ENCODE measurements at places on chromosomes 4 and X.

DNA sequence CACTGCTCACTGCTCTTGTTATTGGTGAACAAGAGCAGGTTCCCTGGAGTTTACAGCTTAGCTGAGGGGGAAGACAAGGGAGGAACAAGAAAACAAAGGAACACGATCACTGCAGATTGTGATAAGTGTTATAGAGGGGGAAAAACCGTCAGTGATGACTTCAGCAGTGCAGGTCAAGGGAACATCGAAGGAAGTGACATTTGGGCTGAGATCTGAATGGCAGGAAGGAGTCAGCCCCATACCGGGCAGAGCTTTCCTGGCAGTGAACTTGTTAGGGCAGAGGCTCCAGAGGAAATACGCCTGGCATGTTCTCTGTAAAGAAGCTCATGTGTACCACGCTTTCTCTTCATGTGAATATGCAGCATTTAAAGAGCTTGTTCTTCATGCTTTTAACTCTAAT is 78.1 kb downstream of the LDB2 start:
- DNase-seq, result no peak

GRCh38 chr4:31343061-31343460 is 622.9 kb downstream of the PCDH7 start:
- DNase-seq, result no peak

DNA sequence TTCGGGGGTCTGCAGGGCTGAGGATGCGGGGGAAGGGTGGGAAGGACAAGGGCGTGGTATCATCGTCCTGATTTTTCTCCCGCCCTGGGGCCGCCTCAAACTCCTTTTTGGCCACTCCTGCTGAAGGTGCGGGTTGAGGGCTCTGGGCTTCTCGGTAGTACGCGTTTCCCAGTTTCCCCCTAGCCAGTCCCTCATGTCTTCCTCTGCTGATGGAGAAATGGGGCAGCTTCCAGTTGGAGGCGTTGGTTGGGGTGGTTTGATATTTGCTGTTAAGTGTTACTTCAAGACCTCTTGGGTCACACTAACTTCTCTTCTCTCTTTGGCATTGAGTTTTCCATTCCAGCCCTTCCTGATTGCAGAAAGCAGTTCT is 482 bp downstream of the GSTCD start:
- no peak for DNase-seq

GRCh38 chrX:116232833-116233232 is 62.3 kb downstream of the AGTR2 start:
- DNase-seq, result no peak

- DNase-seq, result no peak
Measured at GRCh38 chr4:86855572-86855971, 6.4 kb upstream of the SLC10A6 start.

- no peak for DNase-seq
Measured at GRCh38 chr4:153154007-153154975, 50.0 kb upstream of the TRIM2 start.

- no peak for DNase-seq
Measured at GRCh38 chrX:14573161-14573560, 43.8 kb downstream of the GLRA2 start.

GRCh38 chrX:132615391-132616131 is 126.7 kb upstream of the MBNL3 start:
- DNase-seq, result no peak

GRCh38 chrX:24423960-24424359 is 41.1 kb upstream of the PDK3 start:
- DNase-seq, result no peak

GRCh38 chr4:42785817-42786216 is 106.7 kb upstream of the GRXCR1 start:
- no peak for DNase-seq

DNA sequence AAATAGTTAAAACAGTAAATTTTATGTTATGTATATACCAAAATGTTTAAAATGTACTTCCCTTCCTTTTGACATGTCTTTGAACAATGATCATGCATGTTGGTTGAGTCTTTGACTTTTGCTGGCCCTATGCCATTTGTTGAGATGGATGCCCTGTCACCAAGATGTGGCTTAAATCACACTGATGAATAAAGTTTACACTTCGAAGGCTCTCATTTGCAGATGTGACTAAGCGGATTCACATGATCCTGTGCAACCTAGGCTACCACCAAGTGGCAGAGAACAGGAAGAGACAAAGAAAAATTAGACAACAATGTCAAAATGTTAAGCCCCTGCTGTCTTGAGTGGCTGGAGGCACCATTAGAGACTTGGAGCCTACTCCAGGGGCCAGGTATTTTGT is 139.9 kb downstream of the RAB28 start:
- no peak for DNase-seq

DNA sequence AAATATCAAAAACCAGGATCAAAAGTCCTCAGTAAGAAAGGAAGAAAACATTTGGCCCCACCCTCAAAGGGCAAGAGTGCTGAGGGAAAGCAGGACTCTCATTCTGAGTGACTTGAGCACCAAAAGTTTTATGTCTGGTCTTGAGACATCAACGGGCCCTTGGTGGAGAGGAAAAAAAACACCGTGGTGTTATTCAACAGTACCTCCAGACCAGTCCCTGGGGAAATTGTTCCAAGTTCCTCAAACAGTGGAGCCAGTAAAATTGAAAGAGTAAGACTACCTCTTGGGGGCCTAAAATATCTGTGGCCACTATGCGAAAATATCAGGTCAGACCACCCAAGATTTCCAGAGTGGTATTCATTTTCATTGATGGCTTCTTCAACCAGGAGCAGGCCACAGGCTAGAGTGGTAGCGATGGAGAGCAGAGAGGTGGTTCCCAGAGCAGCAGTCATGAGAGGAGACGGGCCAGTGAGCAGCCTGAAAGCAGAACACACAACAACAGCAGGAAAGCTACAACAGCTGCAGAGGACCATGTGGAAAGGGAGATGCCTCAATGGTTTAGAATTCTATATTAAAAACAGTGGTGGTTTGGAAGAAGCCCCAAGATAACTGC is 63.7 kb upstream of the RPL34 start:
- no peak for DNase-seq

GRCh38 chr4:896630-897029 is 35.5 kb downstream of the GAK start:
- DNase-seq, result no peak

GRCh38 chrX:106007815-106008214 is 30.7 kb downstream of the SERPINA7 start:
- DNase-seq, result no peak

- no peak for DNase-seq
Measured at GRCh38 chr4:83923341-83923740, 387.4 kb downstream of the GPAT3 start.

DNA sequence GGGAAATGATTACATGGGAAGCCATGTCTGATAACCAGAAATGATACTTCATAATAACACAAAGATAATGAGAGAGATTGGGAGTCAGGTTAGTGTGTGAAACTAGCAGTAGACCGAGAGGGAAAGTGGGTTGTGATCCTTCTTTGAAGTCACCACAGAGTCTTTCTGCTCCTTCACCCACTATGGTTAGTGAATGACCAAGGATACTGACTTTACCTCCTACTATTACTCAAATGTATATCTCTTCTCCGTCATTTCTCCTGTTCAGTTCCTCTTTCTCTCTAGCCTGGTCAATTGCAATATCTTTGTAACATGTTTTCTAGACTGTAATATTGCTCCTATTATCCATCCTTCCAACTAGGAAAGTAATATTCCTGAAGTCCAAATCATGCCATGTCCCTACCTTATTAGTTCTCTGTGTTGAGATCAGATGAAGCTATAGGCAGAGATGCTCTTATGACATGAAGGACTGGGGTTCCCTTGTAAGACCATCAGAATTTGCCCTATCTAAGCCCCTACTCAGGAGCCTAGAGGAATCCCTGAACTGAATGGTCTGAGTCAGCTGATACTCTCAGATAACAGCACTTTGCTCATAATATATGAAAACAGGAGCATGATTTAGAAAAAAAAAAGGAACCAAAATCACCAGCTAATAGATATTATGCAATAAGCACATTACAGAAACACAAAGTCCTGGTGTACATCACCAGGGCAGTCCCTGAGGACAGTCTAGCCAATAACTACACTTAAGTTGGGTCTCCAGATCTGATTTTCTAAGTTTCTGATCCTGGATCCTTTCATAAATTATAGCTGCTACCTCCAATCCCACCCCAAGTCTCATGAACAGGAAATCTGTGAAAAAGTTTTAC is 81.2 kb downstream of the SHROOM3 start:
- no peak for DNase-seq

- DNase-seq, result no peak
Measured at GRCh38 chr4:169060391-169061091, 50.5 kb upstream of the CBR4 start.

- no peak for DNase-seq
Measured at GRCh38 chr4:8504279-8505007, 63.9 kb downstream of the TRMT44 start.

DNA sequence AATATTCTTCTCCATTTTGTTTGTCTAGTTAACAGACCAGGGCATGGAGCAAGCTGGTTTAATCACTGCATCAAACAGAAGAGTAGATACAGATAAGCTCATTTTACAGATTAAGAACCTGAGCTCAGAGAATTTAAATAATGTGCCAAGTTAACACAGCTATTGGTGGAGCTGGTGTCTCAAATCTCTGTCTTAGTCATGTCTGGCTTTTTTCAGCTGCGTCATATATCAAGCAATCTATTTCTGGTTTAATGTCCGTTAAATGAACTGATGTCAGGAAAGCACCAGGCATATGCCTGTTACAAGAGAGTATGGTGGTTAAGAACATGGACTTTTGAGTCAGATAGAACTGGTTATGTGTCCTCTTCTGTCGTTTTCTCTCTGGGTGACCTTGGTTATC is 79.8 kb upstream of the ADGRA3 start:
- DNase-seq, result no peak

GRCh38 chrX:107715331-107716117 is 60.1 kb downstream of the TSC22D3 start:
- no peak for DNase-seq

DNA sequence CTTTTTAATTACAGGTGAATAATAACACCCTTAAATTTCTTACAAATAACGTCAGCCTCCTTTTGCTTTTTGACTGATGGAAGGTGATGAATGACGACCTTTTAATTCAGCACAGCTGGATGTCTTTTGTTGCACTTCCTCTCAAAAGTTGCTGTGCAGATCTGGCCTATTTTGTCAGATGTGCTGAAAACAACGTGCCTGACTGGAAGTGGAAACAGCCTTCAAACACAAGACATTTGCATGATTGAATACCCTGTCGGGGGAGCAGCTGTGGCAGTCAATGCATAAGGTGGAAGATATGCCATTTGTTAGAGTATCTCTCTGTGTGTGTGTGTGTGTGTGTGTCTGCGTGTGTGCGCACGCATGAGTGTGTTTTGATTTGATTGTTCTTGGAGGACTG is 579.7 kb downstream of the SPRY1 start:
- DNase-seq, result no peak

- no peak for DNase-seq
Measured at GRCh38 chr4:173317004-173317403, 17.2 kb downstream of the HMGB2 start.

GRCh38 chr4:148216866-148217814 is 225.1 kb downstream of the NR3C2 start:
- DNase-seq, result no peak

DNA sequence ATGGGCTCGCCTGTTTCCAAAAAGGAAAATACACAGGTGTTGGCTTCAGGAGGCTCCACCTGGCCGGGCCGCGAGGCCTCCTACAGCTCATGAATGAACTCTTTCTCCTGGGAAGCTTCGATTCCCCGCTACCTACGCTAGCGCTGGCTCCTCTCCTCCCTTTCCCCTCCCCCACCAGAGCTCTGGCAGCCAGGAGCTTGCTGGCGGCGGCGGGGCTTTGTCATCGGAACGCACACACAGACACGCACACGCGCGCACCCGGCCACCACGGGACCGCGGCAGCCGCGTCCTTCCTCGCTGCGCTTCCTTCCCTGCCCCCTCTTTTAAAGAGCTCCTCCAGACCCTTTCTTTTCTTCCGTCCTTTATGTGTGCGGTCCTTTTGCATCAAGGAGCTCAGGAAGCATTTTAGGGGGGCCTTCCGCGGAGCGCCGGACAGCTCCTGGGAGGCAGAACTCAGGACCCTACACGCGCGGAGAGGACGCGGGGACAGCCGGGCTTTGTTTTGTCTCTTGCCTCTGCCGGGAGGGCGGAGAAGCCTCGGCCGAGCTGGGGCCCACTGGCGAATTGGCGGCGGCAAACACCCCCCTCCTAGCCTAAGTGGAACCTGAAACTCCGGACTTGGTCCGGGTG is 70.2 kb upstream of the BCOR start:
- DNase-seq, result no peak

DNA sequence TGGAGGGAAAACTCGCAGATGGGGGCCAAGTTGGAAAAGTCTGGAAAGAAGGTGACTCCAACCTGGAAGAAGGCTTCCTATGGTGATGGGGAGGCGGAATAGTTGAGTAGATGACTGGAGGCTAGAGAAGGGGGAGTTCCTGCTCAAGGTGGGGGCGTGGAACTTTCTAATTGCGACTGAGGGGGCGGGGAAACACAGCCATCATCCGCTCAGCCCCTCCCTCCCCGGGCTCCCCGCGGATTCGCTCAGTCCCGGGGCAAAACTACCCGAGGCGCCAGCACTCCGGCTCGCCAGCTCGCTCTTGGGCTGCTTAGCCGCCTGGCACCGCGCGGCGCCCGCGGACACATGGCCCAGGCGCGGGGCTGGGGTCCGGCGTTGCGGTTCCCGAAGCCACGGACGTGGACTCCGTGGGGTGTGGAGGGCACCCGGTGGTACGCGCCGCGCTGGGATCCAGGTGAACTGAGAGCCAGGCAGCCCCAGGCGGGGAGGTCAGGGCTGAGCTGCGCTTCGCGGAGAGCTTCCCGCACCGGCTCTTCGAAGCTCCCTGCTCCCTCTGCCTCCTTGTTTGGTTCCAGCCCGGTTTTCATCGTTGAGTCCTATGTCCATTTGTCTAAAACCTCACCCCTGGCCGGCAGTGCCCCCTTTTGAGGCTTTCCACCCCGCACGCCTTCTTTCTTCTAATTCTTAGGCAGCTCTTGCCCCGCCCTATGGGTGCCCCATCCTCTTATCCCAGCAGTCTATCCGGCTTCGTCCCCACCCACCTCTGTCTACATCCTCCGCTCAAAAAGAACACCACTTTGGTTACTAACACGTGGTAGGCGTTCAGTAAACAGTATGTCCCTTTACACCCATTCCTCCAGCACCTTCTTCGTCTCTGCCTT is 38.9 kb downstream of the STARD8 start:
- no peak for DNase-seq

DNA sequence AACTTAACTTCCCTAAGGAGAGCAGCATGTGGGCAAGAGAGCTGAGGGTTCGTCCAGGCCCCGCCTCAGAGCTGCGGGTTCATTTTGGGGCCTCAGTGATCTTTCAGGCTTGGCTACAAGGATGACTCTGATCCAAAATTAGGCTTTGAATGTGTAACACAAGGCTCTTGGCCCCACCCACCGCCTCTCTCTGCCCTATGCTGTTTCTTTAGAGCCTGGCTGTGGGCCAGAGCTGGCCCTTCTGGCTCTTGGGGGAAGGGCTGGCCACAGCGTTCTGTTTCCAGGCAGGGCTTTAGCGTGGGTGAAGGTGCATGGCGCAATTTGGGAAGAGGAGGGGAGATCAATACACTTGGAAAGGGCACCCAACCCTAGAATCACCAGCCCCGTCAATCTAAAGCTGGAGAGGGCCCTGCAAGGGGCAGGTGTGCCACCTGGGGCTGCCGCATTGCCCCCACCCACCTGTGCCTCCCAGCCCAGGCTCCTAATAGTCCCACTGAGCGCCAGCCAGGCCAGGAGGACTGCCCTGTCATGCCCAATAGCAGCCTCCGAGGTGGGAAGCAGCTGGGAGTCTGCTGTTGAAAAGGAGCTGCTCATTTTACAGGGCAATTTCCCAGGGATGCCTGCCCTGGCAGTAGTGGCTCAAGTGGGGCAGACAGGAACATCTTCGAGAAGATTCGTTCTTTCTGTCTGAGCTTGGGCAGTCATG is 84.5 kb upstream of the MAML3 start:
- DNase-seq, result no peak
